T-cell (primary cell): ENCODE measurements at places on chromosomes 6 and 20.
A peak's percentile ranks its signal among the peaks of the same experiment; 100 is the strongest.

DNA sequence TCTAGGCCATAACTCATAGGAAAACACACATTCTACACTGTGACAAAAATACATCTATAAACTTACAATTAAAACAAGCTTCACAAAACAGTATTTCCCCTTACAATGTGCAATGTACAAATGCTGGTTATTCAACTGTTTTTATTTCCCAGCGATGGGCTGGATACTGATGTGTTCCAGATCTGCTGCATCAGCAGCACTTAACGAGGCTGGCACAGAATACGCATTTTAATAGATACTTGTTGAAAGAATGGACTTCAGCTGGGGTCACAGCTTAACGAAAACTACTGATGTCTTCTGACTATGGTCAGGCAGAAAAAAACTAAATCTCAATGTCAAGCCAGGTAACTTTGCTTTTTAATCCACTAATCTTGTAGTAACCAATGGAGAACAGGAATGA, 70.9 kb downstream of the B4GALT5 start:
- DNase-seq: no peak

DNA sequence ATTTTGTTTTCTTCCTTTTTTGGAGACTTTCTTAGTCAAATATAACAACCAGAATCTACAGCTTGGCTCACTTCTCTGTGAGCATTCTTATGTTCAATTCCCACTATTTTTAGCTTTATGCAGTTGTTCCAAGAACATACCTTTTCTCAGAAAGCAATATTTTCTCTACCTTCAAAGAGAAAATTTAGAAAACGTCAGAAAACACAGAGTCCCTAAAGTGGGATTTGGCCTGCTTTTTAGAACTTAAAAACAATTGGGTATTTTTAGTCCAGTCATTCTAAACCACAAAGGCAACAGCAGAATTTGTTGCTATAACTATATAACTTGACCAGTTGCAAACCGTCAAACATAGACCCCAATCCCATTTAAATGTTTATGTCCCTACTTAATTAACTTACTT, 133.1 kb downstream of the MOXD1 start:
- no peak for DNase-seq

GRCh38 chr6:74065705-74066104, 369.7 kb downstream of the CD109 start:
- no peak for DNase-seq

- peak; percentile 40 for DNase-seq
Measured at GRCh38 chr6:166775180-166775922, 148.3 kb upstream of the RPS6KA2 start.

DNA sequence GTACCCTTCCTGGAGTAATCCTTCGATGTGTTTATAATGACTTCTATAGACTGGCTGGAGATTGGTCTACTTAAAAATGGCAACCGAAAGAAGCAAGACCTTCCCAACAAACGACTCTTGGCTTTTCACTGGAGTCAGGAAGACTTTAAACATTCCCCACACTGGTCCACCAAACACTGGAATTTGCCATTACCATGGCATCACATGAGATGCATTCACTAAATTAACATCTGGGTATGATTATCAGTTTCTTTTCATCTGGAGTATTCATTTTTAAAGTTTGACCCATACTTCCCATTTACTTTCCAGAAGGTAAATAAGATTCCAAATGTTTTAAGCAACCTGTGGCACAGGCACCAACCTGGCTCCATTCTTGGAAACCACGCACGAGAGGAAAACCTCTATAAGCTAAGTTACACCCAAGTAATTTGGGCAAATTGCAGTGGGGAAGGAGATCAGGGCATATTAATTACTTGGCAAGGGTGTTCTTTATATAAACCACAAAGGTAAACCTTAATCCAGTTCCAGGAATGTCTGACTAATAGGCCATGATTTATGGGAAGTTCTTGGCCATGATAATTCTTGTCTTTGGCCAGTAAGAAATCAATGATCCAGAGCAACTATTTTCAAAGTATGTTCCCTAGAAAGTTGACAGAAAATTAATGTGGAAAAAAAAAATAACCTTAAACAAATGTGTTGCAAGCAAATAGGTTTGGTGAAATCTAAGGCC, 190.0 kb upstream of the COL21A1 start:
- DNase-seq: no peak

GRCh38 chr20:46995561-46996142, 101.0 kb downstream of the EYA2 start:
- no peak for DNase-seq

DNA sequence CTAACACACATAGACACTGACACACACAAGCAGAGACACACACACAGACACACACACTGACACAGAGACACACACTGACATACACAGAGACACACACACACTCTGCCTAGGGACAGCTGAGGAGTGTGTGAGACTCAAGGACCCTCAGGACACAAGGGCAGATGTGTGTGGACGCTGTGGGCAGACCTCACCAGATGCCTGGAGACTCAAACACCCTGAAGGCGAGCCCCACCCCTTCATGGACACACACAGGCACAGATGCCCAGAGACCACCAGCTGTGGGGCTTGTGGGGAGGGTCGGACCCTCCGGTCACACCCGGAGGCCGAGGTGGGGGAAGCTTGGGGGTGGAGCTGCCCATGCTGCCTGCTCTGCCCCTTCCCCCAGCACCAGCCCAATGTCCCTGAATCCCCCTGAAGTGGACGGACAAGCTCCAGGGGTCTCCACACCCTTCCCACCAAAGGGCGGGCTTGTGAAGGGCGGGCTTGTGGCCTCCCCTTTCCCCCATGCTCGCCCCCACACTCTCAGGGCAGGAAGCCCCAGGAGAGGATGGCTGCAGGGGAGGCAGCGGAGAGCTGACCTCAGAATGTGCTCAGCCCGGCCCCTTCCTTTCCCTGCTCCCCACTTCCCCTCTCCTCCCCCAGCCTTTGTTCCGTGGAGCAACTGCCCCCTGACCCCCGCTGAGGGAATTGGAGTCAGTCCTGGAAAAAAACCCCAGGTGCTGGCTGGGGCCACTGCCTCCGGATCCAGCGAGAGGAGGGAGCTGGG, 13.9 kb upstream of the ABHD16B start:
- DNase-seq: no peak

DNA sequence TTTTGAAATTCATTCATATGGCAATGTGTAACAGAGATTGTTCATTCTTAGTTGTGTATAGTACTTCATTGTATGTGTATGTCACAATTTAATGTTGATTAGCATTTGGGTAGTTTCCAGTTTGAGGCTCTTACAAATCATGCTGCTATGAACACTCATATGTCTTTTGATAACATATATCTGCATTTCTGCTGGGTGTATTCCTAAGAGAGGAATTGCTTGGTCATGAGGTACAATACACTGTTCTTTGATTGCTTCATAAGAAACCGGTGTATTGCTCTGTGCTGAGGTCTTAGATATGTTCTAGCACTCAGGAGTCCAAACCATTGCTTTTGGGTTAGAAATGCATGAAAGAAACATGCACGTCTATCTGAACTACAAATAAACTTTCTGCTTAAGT, 492.9 kb upstream of the JAG1 start:
- DNase-seq: no peak

- DNase-seq: no peak
Measured at GRCh38 chr20:6673071-6673470, 94.4 kb upstream of the BMP2 start.

DNA sequence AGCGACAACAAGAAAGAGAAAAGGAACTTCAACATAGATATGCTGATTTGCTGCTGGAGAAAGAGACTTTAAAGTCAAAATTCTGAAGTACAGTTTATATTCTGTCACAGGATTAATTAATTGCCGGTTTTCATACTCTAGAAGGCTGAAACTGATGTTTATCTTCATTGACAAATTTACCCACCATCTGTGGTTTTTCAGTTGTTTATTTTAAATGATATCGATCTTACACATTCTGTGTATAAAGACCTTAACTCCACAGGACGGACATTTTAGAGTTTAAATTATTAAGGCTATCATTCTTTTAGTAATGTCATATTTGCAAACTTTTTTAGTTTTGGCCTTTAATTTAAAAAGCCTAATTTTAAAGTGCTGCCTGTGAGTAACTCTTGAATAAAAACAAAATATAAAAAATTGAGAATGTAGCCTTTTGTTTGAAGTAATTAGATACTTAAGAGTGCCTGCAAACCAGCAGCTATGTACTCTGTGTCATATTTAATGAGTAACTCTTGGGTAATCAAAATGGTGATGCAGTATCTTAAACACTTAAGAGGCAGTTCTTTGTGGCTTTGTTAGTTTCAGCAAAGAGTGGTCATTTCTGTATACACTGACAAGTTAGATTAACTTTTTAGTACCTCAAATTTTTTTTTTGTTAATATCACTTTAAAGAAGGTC, 59.3 kb downstream of the CDC5L start:
- no peak for DNase-seq

- no peak for DNase-seq
Measured at GRCh38 chr6:39057251-39058155, 8.9 kb downstream of the GLP1R start.

DNA sequence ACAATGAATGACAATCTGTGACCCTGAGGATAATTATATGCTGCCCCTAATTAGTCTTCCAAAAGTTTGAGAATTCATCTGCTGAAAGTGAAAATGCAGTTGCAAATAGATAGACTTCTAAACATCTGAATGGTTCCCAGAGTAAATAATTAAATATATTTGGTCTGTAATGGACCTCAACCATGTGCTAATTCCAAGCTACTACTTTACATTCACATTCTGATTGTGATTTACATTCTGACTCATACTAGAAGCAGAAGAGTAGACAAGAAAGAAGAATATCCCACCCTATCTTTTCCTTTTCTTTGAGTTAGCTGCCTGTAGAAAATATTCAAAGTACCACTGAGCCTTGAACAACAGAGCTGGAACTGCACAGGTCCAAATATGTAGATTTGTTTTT, 80.8 kb downstream of the PTPRK start:
- DNase-seq: no peak

DNA sequence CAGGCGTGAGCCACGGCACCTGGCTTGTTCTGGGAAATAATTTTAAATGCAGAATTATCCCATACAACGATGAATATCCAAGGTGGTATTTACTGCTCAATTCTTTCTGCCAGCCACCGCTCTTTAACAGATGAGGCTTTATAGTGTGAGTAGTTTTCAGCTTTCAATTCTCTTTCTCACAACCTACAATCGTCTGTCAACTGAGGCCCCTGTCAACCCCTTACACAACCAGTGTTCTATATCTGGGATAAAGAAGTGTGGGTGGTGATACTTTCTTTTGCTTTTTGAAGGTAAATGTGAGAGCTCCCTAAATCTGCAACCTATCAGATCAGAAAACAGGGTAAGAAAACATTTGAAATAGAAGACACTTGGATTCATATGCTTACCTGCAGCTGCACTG, 22.5 kb downstream of the STAU1 start:
- DNase-seq: no peak

DNA sequence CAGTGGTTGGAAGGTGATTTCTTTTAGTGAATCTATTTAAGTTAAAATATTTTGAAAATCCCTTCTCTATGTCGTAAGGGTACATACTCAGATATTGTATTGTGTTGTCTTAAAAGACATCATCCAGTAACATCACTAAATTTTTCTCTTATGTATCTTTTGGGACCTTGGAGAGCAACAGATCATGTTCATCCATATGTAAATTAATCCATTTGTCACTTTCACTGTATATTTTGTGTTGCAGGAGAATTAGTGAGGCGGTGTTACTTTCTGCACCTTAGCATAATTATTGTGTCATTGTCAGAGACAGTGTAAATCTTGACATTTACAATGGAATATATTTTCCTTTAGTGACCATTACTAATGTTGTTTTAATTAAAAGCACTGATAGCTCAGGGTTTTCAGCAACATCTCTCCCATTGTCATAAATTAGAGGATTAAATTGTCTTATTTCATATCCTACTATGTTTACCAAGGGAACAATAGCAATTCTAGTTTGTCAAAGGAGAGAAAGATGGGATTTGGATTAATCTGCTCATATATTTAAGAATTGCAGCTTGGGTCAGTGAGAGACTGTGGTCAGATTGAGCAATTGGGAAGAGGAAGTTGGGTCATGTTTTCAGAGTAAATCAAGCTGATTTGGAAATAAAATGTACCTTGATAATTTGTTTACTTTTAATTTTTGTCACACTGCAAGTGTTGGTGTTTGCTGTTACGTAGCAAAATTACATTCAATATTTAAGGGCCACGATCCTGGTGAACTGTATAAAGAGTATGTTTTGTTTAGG, 22.7 kb downstream of the DOK5 start:
- no peak for DNase-seq

DNA sequence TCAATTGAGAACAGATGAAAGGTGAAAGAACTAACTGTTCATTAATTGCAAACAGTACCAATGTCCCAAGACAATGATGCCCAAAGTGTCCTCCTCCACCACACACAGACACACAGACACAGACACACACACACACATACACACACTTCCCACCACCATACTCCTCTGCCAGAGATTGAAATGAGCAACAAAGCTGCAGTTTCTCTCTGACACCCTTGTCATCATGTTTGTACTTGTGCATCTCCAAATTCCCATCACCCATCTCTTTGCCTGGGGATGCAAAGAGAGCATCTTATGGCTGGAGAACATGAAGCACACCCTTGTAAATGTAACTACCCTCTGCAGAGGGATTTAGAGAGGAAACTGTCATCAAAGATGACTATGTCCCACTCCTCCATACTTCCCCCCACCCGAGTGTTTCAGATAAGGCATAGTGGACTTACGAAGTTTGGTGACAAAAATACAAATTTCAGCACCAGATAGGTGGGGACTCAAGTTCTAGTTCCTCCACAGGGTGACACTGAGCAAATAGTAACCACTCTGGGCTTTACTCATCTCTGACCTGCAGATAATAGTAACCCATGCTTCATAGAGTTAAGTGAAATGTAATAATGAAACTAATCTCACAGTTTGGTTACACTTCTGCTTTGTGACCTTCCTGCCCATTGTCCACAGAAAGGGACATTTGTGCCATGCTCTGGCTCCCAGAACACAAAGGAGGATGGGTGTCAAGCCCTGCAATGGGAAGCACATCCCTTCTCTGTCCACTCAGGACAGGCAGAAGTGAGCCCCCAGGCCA, 8.7 kb downstream of the MAFB start:
- no peak for DNase-seq

DNA sequence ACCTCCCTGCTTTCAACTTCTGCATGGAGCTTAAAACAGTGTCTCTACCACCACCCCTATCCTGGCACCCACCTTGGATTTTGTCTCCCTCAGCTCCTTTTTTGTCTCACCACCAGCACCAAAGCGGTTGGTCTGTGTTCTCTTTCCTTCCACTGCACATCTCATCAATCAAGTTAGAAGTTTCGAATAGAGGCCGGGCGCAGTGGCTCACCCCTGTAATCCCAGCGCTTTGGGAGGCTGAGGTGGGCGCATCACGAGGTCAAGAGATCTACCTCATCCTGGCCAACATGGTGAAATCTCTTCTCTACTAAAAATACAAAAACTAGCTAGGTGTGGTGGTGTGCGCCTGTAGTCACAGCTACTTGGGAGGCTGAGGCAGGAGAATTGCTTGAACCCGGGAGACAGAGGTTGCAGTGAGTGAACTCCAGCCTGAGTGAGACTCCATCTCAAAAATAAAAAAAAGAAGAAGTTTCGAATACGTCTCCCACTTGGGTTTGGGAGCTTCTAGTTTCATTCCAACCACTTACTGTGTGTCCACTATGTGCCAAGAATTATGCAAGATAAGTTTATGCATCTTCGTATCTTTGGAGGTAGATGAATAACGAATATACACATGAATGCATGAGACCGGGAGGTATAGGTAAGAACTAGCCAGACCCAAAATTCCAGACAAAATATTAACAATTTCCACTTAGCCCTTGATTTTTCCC, 5.9 kb downstream of the PCED1A start:
- DNase-seq: no peak
